ENCODE measurements at places on chromosomes 3 and 15.

- no peak for DNase-seq
Observed at GRCh38 chr15:101452572-101452971, 36.9 kb downstream of the PCSK6 start.

- DNase-seq = no peak
Observed at GRCh38 chr3:71587958-71588357, 4.4 kb upstream of the FOXP1 start.

DNA sequence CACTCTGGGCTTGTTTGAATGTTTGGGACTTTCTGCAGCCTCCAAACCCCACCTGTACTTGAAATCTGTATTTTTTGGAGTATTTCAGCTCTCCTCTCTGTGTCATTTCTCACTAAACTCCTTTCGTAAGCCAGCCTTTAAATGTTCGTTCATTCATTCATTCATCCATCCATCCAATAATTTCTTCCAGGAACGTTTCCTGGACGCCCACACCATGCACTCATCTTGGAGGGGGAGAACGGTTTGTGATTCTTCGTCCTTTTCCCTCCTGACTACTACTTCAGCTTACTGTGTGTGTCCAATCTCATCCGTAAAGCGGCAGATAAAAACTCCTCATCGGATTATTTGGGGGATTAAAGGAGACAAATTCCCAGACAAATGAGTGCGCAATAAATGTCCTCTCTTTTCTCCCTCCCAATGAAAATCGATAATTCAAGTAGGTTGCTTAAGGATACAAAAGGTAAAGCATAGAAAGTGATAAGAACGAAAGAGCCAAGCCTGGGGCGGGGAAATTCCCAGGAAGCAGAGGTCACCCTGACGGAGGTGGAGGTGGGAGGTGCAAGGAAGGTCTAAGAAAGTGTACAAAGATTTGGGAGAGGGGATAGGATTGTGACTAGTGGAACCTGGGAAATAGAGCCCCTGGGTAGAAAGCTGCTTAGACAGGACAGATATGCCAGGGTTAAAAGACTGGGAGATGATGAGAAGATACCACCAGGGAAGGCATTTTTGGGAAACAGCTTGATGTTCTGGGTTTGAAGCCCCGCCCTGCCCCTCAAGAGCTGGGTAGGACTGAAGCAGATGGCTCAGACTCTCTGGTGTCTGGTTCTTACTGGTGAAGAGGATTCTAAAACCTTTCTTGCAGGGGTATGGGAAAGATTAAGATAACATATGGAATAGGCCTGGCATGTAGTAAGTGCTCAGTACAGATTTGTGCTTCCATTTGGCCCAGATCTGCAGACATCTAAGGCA, 896 bp upstream of the KLHL25 start:
- no peak for DNase-seq

DNA sequence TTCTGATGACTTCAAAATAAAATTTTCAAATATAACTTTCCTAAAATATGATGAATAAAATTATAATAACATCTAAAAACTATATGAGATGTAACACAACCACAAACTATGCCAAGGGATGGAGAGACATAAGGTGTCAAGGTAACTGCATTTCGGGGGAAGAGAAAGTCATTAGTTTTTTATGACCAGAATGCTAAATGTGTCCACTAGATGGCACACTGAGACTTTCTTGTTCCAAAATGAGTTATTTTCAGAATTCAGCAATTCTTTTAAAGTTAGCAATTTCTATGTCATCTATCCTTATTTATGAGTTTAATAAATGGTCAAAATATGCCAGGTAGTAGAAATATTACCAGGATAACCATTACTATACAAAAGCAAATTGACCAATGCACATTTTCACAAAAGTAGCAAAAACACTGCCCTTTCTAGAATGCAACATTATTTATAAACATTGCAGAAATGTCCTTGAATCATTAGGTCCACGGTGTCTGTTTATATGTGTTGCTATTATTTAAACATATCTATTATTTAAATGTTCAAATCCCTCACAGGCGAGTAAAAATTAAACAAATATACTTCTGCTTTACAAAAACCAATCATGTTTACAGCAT, 374.2 kb downstream of the PLCL2 start:
- DNase-seq = no peak

DNA sequence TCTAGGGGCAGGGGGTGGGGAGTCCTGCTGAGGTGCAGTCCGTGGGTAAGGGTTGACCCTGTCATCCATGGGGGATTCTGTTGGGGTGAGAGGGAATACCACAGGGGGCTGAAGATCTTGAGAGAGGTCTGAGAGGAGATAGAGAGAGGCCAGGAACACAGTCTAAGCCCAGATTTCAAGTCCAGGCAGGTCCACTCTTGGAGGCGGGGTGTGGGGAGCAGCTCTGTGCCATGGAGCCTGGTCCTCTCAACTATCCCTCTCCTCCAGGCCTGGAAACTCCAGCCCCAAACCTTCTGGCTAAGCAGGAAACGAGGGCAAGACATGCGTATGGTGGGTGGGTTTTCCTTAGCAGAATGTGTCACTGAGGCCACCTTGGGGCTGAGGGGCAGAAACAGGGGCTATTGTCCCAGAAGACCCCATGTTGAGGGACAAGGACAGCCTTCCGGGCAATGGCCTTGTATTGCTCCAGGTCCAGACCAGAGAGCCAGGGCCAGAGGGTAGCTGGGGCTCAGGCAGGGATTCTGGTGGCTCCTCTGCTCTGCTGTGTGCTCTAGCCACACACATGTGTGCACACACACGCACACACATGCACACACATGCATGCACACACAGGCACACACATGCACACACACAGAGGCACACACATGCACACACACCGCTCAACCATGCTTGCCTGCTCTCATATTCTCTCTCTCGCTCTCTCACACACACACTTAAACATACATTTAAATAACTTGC, 48.6 kb upstream of the MAGEF1 start:
- no peak for DNase-seq

GRCh38 chr3:43696441-43696840, 5.7 kb downstream of the ABHD5 start:
- no peak for DNase-seq

GRCh38 chr3:23880703-23881339, 36.0 kb downstream of the NKIRAS1 start:
- no peak for DNase-seq

DNA sequence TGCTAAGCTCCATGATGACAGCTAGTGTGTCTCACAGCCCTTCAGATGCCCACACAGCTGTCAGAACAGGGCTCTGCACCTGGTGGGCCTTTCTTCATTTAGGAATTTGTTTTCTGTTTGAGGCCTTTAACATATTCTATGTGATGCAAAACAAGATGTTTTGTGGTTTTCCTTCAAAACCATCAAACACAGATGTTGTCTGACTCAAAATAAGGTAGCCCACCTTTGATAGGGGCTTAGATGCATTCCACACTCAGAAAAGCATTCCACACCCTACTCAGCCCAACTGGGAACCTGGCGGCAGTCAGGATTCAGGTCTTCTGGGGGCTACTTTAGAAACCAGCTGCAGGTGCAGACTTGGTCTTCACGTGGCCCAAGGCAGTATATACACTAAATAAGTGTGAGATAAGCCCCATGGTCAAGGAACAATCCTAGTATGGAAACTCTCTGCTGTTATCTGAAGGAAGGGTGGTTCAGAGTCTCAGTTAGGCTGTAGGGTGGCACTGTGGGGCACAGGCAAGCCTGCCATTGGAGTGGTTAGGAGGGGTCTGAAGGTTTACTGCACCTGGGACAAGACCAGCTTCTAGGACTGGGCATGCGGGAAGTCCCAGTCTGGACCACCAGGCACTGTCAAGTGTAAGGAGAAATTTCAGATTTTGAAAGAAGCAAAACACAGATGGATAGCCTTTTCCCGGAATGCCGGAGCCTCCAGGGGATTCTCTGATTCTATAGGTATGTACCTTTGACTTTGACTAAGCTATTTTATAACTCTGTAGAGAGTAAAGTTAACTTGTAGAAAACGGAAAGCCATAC, 20.1 kb downstream of the LRRC2 start:
- DNase-seq = no peak

- DNase-seq = no peak
Observed at GRCh38 chr3:46717447-46718231, at the start of gene PRSS50. Gene PRSS50 (minus strand): TSS chr3:46717869. CDS start chr3:46717824, 45 bp downstream.

DNA sequence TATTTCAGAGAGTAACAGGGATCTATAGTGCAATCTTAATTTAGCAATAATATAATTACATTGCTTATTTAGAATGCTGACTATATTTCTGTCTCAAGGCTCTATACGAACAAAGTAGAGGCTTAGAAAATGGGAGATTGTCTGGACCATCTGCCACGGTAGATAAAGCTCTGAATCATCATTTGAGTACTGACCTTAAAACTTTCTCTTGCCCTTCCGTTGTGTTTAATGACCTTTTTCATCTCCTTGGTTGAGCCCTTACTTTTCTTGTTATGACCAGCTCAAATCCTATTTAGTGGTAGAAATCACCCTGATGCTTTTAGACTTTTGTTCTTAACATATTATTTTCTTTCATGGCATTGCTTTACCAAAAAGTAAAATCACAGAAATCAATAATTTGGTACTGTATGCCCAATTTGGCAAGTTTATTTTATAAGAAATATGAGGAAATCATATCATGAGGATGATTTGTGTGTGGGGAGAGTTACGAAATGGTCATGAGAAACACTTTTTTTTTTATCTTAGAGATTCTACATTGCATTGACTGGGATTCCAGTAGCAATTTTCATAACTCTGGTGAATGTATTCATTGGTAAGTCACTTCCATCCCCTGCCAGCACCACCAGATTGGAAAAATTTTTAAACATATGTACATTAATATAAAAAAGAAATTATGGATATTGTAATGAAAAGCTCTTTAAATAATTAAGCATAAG, 11.0 kb downstream of the NDUFB5 start:
- no peak for DNase-seq

DNA sequence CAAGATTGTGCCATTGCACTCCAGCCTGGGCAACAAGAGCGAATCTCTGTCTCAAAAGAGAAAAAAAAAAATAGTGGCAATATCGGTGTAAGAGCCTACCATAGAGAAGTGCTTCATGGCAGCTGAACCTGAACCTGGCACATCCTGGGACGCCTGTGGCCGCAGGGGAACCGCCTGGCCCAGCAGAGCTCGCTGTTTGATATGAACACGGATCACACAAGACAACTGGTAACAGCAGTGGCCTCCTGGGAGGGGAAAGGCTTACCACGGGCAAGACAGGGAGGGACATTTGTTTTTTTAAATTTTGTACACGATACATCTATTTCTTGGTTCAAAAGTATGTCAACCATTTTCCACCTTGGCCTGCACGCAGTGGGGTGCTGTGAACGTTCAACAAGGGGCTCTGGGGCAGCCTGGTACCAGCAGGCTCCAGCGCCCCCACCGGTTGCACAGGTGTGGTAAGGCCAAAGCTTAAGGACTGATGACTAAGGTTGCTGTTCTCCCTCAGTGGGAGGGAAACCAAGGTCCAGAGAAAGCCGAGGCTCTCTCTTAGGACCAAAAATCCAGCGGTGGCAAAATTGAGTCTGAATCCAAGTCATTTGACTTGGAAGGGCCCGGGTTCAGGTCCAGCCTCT, 21.7 kb upstream of the EPHB3 start:
- DNase-seq = no peak

DNA sequence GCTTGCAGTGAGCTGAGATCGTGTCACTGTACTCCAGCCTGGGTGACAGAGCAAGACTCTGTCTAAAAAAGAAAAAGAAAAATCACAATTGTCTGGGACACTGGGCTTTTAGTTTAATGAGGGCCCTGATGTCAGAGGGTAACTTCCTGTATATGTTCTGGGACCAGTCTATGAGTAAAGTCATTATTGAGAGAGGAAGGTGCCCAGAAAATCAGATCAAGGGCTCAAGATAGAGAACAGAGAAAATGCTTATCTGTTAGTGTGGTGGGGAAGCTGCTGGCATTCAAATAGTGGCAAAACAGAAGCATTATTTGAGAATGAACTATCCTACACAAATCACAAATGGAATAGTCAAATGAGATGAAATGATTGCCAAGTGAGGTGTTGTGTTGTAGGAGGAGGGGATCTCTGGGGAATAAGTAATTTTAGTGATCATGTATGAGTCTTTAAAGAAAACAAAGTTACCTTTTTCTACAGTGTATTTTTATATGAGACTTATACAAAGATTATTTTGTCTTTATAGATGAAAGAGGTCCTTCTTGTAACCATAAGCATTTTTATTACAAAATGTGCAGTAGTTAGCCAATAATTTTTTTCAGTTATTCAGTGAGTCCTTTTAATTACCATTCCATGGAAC, 13.4 kb downstream of the ARIH2 start:
- no peak for DNase-seq

DNA sequence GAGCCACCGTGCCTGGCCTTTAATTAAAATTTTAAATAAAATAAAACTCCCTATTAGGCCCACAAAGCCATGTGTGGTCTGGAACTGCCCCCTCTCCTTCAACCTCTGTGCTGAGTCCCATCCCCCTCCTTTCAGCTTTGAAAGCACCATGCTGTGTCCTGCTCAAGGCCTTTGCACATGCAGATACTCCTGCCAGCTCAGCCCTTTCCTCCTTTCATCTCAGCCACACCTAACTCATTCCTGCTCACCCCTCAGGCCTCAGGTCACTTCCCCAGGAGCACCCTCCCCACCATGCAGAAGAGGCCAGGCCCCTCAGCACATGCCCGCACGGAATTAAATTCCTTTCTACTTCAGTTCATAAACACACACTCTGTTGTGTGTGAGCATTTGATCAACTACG, 28.1 kb downstream of the ATRIP start:
- DNase-seq = no peak
